GM23248 (cell line): ENCODE measurements at places on chromosomes 5 and 9.

DNA sequence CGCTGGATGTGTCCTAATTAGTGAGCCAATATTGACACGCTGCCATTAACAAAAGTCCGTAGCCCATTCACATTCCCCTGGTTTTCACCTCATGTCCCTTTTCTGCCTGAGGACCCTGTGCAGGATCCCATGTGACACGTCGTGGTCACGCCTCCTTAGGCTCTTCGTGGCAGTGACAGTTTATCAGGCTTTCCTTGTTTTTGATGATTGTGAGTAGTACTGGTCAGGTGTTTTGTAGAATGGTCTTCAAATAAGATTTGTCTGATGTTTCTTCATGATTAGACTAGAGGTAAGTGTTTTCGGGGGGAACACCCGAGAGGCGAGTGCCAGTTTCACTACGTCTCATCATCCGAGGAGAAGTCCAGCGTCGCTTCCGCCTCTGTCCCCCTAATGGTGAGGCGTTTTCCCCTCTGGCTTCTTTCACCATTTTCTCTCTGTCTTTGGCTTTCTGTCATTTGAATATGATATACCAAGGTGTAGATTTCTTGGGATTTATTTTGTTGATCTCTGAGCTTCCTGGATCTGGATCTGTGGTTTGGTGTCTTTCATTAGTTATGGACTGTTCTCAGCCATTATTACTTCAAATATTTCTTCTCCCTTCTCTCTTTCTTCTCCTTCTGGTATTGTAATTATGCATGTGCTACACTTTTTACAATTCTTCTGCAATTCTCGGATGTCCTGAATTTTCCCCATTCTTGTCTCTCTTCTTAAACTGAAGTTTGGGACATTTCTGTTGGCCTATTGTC is 57.3 kb downstream of the TRIP13 start:
- DNase-seq = no peak

GRCh38 chr9:113388833-113389232 is 12.0 kb upstream of the HDHD3 start:
- DNase-seq = no peak

- peak; percentile 19 for DNase-seq
These were observed 19.4 kb downstream of the DTWD2 start for GRCh38 chr5:118968925-118969375.

- DNase-seq = peak; percentile 33
These were observed 43.6 kb upstream of the RAD23B start for GRCh38 chr9:107239474-107239873.

GRCh38 chr9:115267790-115268189 is 149.8 kb upstream of the TNC start:
- peak; percentile 52 for DNase-seq

GRCh38 chr5:149108651-149109280 is 32.5 kb upstream of the ABLIM3 start:
- DNase-seq = peak; percentile 65

GRCh38 chr9:126291925-126292324 is 34.7 kb upstream of the MVB12B start:
- no peak for DNase-seq

GRCh38 chr5:135153661-135154060 is 119.6 kb upstream of the PITX1 start:
- no peak for DNase-seq

GRCh38 chr5:121525706-121526105 is 326.0 kb upstream of the FTMT start:
- DNase-seq = no peak

- DNase-seq = peak; percentile 62
These were observed 42.1 kb upstream of the ZNF622 start for GRCh38 chr5:16507716-16508115.
